ENCODE measurements at places on chromosomes 1 and 21.

- DNase-seq = no peak
Observed at GRCh38 chr1:115332813-115333608, 5.0 kb downstream of the NGF start.

DNA sequence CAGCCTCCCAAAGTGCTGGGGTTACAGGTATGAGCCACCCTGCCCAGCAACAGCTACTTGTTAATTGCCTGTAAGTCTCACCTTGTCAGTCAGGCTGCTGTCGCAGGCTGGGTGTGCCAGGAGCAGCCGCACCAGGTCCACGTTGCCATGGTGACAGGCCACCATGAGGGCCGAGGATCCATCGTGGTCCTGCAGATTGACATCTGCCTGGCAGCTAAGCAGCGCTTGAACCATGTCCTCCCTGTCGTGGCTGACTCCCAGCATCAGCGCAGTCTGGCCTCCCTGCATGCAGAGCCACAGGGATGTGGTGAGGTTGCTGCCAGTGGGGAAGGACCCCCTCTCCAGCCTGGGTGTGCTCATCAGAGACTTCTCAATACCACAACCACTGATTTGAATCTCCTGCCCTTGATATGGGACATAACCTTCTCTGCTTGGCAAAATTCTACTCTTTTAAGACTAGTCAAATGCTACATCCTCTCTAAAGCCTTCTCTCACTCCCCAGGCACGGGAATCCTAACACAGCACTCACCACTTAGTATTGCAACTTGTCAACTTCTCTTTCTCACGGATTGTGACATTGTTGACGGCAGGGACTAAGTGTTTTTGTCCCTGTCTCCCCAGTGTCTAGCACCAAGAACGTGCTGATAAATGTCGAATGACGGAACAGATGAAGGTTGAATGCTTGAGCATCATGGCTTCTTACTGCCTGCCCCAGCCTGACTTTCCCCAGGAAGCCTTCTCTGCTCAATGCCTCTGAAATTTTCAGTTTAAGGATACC, 52.9 kb downstream of the L1TD1 start:
- DNase-seq = no peak

GRCh38 chr1:111736548-111737215, 2.5 kb downstream of the INKA2 start:
- no peak for DNase-seq

DNA sequence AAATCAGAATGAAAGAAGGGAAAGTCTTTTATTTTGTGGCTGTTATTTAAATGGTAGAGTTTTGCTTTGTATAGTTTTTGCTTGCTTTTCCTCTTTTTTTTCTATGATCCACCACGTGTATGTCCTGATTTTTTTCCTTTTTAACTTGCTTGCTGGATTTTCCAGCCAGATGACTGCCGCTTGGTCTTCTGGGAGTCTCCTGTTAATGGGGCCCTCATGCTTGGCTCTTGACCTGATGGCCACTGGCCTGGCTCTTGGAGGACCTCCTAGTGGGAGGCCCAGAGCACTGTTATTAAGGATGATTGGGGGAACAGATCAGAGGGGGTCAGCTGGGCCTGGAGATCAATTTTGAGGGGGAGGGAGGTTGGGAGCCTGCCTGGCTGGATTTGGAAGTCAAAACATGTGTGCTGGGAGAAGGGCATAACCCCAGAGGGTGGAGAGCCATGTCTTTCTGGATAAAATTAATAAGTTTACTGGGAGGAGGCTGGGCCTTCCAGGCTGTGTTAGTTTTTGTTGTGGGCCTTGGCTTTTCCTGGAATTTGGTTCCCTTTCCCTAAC, 1.2 kb downstream of the FGGY start:
- no peak for DNase-seq

DNA sequence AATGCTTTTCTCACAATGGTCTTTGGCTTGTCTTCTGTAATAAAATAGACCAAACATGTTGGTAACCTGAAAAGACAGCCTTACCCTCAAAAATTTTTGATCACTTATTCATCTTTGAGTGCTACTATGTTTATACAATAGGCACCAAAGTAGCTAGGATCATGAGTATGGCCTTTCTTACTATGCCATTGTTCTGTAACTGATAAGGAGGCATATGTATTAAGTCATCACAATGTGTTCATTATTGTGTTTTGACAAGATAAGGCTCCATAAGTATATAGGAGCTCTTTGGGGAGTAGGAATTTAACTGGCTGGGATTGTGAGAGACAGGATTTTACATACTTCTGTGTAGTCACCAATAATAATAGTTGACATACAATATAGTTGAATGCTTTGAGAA, 675 bp downstream of the TMCO2 start:
- no peak for DNase-seq

DNA sequence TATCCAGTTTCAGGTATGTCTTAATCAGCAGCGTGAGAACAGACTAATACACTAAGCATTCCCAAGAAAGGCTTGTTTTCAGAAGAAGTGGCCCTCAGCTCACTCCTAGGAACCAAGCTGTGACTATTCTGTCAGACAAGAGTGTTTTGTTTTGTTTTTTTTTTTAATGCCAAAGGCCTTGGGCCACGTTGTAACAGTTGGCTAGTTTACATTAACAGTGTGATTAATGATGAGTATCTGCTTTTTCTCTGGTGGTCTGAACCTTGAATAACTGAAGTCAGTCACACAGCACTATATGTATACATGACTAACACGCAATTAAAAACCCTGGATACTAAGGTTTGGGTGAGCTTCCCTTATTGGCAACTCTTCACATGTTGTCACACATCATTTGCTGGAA, 21.9 kb downstream of the DPYD start:
- no peak for DNase-seq

GRCh38 chr1:66580081-66580480, 46.1 kb downstream of the SGIP1 start:
- no peak for DNase-seq
